COR-L47 (cell line): ENCODE measurements at places on chromosomes 11 and 22.

GRCh38 chr22:49540913-49541692 lies 286.6 kb downstream of the BRD1 start:
- DNase-seq = no peak

GRCh38 chr11:93166194-93166593 lies 31.6 kb downstream of the SLC36A4 start:
- DNase-seq = no peak

DNA sequence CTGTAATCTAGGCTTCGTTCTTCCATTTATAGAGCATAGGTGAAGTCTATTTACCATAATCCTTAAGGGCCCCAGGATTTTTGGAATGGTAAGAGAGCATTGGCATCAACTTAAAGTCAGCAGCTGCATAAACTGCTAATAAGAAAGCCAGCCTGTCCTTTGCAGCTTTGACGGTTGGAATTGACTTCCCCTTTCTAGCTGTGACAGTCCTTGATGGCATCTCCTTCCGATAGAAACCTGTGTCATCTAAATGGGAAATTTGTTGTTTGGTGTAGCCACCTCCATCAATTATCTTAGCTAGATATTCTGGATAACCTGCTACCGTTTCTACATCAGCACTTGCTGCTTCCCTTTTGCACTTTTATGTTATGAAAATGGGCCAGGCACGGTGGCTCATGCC lies 58.0 kb upstream of the GLYATL1B start:
- DNase-seq = no peak

GRCh38 chr11:103729617-103730016 lies 306.8 kb upstream of the DDI1 start:
- no peak for DNase-seq

- DNase-seq = no peak
These were observed 50.9 kb upstream of the PANX1 start for GRCh38 chr11:94077552-94078293.

DNA sequence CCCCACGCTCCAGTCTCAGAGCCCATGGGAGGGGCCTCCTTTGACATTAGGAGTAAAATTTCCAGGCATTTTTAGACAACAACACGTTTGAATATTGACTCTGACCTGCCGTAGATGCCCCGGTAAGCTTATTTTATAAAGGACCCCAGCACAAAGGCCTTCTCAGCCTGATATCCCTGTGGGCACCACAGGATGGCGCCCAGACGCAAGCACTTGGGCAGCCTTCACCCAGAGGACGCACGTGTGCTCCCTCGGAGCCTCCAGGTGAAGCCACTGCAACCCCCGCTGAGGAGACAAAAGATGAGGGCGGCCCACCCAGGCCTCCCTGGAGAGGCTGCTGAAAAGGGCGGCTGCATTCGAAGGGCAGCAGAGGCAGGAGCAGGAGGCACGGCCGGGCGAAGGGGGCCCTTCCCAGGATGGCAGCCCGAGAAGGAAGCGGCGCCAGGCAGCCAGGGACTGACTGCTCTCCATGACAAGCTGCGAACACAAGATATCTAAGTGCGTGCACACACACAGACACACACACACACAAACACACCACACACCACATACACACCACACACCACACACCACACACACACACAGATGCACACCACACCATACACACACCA lies 15.2 kb upstream of the TH start:
- peak; percentile 91 for DNase-seq

DNA sequence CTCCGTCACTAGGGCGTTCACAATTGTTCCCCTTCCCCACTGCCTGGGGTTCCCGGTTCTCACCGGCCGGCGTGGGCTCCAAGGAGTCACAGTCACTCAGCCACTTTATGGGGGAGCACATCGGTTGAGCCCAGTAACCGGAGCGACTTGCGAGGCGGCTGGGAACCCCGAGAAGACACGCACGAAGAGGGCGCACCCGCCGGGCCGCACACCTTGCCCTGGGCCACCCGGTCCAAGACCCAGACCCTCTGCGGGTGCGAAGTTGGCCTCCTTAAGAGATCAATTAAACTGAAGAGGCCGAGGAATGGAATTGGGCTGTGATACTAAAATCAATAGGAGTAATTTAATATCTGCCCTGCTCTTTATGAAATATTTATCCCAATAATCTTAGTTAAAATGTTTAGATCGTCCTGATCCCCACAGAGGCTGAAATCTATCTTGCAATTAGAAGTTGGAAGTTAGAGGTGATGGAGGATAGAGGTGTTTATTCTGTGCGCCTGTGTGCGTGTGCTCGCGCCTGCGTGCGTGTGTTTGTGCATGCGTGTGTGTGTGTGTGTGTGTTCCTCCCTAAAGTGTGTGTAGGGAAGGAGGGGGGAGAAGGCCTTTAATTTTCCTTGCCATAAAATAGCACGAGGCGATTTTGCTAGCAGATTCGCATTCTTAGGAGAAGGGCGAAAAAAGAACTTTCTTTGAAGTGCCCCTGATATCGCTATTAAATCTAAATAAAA lies 954 bp upstream of the MN1 start:
- no peak for DNase-seq

DNA sequence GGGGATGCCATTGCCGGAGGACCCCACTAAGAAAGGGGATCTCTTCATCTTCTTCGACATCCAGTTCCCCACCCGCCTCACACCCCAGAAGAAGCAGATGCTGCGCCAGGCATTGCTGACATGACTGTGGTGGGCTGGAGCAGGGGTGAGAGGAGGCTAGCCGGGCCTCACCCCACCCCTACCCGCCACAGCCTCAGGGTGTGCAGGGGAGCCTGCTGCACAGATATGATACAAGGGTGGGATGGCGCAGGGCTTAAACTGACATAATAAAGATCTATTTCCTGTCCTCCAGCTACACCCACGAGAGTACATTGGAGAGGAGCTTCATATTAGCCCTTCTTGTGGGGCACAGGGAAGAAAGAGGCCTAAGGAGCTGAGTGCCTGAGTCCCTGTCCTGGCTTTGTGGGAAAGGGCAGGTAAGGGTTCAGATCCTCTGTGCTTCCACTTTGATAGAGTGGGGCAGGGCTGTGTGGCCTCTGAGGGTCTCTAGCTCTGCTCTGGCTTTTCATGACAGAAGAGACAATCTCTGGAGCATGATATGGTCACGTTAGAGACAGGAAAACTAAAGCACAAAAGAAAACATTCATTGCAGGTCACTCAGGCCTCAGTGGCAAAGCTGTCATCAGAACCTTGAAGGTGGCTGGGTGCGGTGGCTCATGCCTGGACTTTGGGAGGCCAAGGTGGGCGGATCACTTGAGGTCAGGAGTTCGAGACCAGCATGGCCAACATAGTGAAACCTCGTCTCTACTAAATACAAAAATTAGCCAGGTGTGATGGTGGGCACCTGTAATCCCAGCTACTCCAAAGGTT lies 12.4 kb downstream of the UCP2 start:
- DNase-seq = no peak

DNA sequence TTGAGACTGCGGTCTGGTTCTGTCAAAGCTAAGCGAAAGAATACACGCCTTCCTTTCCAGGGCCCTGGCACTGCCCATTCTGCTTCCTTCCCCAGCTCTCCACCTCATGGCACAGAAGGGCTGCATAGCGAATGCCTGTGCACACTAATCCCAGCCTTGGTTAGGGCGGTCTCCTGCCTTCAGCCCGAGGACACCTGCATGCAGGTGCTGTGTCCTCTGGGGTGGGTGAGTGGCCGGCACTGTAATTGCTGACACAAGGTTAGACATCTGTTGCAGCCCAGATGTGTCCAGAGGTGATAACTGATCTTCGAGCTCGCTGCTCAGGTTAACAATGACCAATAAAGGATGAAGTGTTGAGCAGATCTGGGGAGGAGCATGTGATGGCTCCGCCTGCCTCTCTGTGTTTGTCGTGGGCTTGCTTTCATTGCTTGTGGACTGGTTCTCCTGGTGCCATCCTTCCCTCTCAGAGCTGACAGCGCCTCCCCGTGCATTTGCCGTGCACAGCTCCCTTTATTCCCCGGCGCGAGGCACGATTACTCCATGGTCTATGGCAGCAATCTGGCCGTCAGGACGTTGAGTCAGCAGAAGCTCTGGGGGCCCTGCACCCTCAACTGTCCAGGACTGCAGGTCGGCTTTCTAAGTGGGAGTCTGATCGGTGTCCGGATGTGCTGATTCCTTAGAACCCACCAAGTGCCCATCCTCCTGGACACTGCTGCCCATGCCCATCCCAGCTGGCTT lies 1088.2 kb downstream of the BRD1 start:
- DNase-seq = no peak

GRCh38 chr22:38317995-38318715 lies 922 bp upstream of the CSNK1E start:
- DNase-seq = peak; percentile 84

GRCh38 chr11:64744544-64745188 lies 724 bp upstream of the RASGRP2 start:
- DNase-seq = no peak

DNA sequence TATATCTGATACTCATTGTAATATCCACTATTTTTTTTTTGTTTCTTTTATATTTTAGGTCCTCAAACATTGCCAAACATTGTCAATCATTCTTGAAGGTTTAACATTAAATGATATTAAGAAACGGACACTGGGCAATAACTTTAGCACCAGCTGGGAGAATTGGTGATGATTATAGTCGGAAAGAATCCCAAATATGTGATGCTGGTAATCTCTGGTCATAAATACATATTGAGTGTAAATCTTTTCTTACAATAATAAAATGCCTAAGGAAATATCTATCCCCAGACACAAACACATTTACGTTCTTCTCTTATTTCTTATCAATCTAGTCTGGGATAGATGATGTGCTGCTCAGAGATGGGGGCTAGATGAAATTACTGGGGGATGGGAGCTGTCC lies 25.2 kb downstream of the OR51E2 start:
- DNase-seq = no peak

DNA sequence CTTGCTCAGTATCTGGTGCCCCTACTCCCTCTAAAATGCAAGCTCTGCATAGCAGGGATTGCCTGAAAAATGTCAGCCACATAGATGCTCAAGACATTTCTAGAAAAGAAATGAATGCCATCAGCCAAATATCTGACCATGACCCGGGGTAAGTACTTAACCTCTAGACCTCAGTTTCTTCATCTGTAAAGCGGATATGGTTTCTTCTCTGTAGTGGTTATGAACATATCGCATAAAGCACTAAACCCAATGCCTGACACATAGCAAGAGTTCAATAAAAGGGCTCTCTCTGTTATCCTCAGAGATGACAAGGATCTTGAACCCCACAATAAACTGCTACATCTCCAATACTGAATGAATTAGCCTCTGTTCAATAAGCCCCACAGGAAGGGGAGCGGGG lies 122.6 kb downstream of the ABTB2 start:
- DNase-seq = no peak

- no peak for DNase-seq
These were observed 112.7 kb downstream of the SHANK2 start for GRCh38 chr11:71139516-71140205.

DNA sequence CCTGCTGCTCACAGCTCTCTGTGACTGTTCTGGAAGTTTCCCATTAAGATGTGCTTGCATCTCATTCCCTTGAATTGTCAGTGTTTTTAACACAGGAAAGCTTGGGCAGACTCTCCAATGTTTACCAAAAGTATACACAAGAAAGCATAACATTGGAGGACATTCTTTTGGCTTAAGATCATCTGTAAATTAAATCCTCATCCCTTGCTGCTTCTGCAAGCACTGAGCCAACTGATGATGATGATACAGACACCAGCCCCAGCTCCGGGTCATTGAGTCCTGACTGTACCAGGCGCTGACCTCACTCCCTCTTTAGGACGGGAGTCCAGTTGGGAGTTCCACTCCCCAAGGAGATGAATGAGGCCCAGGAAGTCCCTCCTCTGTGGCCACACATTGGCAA lies 23.8 kb downstream of the CD82 start:
- DNase-seq = no peak

GRCh38 chr22:19709063-19709769 lies 5.1 kb upstream of the SEPTIN5 start:
- no peak for DNase-seq

GRCh38 chr22:44133161-44133560 lies 47.6 kb upstream of the PARVG start:
- no peak for DNase-seq
